ENCODE measurements at places on chromosomes 5 and 9.

DNA sequence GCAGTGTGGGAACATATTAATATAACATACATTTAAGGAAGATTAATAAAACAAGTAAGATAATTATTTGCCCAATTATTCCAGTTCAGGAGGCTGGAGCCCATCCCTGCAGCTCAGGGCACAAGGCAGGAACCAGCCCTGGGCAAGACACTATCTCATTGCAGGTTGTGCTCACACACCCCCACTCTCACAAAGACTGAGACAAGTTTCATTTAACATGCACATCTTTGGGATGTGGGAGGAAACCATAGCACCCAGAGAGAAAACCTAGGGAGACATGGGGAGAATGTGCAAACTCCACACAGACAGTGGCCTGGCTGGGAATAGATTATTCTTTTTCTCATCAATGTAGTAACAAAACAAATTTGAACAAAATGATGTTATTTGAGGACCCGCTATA, 279.1 kb downstream of the MCTP1 start:
- no peak for DNase-seq

DNA sequence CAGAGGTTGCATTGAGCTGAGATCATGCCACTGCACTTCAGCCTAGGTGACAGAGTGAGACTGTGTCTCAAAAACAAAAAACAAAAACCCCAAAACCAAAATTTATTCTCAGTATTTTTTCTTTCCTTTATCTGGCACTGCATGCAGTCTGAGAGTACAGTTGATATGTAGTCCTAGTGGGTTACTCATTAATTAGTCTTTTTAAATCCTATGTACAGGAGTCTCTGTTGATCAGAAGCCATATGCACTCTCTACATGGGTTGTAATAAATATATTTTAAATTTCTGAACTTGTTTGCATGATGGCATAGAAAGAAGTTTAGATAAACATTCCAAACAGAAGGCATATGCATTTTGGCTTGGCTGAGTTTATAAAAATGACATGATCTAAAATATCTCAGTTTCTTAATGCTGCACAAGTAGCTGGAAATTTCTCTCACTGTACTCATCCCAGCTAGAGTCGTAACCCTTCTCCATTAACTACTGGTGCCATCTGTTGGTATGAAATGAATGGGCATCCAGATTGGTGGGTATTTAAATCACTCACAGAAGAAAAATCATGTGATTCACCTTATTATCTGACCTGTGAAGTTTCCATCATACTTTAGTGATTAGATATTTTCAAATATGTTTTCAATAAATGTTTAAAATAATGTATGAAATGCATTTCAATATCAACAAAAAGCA, 284.8 kb downstream of the CTNND2 start:
- no peak for DNase-seq

- DNase-seq: no peak
These were observed 319.3 kb downstream of the TLE1 start for GRCh38 chr9:81370096-81370495.

DNA sequence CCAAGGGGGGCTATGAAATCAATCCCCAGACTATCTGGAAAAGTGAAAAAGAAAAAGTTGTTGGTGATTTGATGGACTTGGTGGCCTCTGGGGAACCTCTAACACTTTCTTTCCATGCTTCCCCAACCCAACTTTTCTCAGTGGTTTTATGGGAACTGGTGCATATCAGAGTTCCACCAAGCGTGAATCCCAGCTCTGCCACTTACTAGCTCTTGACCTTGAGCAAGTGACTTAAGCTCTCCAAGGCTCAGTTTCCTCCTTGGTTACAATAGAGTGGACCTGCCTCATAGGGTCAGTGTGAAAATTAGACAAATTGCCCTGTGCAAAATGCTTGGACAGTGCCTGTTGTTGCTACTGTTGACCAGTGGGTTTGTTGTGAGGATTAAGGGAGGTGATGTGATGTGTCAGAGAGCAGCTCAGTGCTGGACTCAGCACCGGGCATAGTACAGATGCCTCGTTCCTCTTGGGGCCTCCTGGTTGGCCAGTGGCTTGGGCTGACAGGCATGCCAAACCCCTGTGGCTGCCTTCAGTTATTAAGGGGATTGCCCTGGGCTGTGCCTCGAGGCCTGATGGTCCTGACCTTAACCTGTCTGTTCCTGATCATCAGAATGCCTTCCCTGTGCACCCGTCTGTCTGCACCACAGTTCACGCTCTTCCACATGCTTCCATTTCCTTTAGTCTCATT, 49.3 kb downstream of the COL15A1 start:
- DNase-seq: no peak

DNA sequence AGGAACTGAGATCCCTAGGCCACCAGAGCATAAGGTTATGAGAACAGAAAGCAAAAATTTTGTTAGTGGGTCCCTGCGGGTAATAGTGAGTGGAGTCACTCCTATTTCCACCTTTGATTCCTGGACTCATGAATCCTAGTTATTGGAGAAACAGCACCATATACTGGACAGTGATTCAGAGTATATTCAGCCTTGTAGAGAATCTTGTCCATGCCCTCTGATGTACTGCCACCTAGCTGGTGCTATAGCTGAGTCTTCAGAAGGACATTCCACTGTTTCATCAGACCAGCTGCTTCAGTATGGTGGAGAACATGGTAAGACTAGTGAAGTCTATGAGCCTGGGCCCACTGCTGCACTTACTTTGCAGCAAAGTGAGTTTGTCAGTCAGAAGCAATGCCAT, 25.0 kb upstream of the ITGA2 start:
- DNase-seq: no peak

- DNase-seq: no peak
These were observed 8.1 kb upstream of the SLC2A8 start for GRCh38 chr9:127388856-127389238.

DNA sequence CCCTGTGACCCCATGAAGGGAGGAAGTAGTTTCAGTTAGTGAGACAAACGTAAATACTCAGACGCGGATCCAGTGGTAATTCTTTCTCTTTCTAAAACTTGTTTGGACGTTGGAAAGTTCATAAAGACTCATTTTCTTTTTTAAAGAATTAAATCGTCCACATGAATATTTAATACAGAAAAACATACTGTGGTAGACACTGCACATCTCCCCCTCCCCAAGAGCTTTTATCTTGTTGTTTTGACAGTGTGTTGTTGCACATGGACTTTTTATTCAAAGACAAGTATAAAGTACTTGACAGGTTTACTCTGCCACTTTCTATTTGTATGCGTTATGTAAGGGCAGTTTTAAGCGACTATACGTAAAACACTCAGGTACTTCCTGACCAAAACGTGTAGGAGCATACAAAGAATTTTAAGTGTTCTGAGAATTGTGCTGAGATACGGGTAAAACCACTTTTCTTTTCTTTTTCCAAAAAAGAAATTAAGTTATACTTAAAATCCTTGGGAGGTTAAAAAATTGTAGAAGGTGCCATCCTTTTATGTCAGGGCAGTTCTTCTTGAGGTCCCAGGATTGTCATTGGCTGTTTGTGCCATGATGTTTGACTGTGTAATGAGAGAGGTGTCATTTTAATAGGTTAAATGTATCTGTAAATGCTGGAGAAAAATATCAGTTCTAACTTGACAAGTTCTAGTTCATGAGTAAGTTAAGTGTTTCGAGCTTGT, 1.3 kb downstream of the NIPBL start:
- DNase-seq: no peak

GRCh38 chr5:138514021-138514420, 29.0 kb downstream of the ETF1 start:
- DNase-seq: no peak

DNA sequence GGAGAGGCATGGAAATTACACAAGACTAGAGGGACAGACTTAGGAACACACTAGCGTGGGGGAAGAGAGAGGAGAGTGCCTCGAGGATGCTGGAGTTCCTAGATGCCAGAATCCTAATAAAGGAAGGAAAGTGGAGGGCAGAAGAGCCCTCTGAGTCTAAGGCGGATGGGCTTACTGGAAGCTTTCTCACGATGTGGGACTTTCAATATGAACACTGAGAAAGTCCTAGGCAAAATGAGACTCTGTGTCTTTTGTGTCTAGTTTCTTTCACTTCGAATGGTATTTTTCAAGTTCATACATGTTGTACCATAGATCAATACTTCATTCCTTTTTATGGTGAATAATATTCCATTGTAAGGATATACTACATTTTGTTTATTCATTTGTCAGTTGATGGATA, 239.4 kb downstream of the NSG2 start:
- DNase-seq: no peak

DNA sequence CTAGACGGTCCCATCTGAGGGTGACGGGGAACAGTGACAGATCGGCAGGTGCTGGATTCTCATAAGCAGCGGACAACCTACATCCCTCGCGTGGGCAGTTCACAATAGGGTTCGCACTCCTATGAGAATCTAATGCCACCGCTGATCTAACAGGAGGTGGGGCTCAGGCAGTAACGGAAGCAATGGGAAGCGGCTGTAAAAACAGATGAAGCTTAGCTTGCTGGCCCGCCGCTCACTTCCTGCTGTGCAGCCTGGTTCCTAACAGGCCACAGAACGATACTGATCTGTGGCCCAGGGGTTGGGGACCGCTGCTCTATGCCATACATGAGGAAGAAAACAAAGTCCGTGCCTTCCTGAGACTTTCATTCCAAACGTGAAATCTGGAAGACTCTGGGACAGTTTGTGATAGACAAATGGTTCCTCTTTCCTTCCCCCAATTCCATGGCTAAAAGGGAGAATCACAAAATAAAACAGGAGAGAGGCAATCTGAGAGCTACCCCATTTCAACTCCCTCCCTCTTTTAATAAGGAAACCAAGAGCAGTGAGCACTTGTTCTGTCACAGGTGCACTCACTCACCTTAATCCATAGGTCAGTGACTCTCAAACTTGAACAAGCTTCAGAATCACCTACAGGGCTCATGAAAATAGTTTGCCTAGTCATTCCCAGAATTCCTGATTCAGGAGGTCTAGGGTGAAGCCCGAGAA, 12.1 kb downstream of the PDCL start:
- DNase-seq: no peak

- no peak for DNase-seq
These were observed 196.8 kb downstream of the AUH start for GRCh38 chr9:91164724-91165520.

DNA sequence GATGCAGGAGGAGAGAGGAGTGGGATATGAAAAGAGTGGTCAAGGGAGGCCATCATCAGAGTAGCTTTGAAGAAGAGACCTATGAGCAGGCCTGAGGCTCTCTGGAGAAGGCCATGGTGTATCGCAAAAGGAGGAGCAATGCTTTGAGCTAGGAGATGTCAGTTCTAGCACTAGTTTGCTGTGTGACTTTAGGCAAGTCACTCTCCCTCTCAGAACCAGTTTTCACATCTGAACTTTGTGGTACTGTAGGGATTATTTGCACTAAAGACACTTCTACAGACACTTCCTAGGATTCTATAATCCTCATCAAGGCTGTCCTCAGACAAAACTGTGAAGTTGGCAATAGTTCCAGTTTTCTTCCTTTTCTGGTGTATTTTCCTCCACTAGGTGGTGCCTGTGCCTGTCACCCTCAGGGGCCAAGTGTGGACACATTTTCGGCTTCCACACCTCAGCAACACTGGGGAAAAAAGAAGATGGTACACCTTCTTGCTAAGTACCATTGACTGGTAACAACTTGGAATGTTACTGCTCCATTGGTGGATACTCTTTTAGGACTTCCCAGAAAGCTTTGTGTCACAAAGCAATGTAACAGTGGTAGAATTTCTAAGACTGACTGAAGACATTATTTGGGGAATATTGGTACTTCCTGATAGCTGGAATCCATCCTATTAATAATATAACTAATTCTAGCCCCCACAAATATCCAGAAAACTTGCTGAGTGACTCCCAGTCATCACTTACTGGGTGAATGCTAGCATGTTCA, 9.9 kb downstream of the PAPPA start:
- no peak for DNase-seq

DNA sequence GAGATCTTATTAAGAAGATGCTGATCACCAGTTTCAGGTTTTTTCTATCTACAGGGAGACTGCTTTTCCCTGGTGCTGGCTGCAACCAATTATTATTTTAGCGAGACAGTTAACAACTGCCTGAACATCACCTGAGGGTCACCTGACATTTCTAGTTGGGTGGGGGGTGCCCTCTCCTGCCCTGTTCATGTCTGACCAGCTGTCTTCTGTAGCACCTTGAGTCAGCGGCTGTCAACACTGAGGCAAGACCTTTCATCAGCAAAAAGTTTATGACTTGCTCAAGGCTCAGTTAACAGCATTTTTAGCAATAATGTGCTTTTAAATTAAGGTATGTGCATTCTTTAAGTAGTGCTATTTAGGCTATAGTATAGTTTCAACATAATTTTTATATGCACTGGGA, 58.0 kb downstream of the ADCY2 start:
- DNase-seq: no peak

GRCh38 chr9:108416324-108416723, 439.5 kb downstream of the ACTL7B start:
- no peak for DNase-seq

DNA sequence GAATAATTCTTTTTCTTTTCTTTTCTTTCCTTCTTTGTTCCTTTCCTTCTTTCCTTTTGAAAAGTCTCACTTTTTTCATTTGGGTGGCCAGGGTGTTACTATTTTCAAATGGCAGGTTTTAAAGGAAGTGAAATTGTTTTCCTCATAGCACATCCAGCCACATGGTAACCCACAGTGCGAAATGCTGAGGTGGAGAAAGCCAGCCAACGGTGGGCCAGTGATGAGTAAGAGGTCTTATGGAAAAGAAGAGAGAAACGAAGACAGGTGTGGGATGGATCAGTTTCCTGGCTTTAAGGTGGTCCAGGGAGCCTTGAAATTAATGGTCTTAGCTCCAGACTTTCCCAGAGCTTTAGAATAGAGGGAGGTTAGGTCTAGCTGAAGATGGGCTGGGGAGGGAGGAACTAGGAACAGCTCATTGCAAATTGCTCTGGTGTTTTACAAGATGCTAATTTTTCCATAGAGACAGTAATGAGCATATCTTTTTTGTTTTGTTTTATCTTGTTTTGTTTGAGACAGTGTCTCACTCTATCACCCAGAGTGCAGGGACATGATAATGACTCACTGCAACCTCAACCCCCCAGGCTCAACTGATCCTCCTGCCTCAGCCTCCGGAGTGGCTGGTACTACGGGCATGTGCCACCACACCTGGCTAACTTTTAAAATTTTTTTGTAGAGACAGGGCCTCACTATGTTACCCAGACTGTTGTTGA, 17.8 kb downstream of the ITK start:
- DNase-seq: no peak

DNA sequence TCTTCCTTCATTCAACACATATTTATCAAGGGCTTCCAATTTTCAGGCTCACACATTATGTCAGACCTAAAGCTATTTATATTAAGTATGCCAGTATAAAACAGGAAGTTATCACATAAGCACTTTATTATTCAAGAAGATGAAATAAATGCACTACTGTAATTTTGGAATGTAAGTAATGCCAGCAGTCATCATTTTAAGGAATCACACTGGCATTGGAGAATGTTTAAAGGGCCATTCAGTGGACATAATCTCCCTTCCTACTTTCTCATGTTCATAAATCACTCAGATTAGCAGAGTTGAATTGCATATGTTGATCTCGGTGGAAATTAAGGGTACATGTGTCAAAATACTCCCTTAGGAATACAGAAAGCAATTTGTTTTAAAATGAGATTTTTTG, 164.4 kb downstream of the GIN1 start:
- DNase-seq: no peak

All from progenitor cell of endocrine pancreas (in vitro differentiated cells).